Stimulated activated CD4-positive, alpha-beta T cell treated with anti-CD3 and anti-CD28 coated beads, Interleukin-4, amount 100 ng/mL, for 24 hours (primary cell): ENCODE measurements at places on chromosomes 7 and 10.

- no peak for DNase-seq
Observed at GRCh38 chr10:11564741-11565140, 46.7 kb downstream of the USP6NL start.

DNA sequence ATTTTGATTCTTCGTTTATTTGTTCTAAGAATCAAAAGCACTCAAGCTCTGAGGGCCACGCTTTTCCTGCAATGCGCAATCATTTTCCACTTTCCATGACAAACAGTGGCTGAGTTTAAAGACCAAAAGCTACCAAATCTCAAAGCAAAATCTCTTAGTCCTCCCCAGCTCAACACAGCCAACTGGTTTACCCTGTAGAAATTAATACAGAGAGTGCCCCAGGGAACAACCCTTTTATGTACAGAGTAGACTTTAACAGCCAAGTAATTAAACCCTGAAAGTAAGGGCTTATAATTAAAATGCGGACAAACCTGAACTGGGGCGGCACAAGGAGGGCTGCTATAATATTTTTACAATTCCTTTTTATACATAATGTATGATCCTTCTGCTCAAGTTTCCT, 53.2 kb downstream of the FAM53B start:
- no peak for DNase-seq

- no peak for DNase-seq
Observed at GRCh38 chr10:114179148-114179547, at the start of gene TDRD1. TDRD1 (plus strand) TSS chr10:114179353; CDS start chr10:114187832, 8,479 bp downstream.

DNA sequence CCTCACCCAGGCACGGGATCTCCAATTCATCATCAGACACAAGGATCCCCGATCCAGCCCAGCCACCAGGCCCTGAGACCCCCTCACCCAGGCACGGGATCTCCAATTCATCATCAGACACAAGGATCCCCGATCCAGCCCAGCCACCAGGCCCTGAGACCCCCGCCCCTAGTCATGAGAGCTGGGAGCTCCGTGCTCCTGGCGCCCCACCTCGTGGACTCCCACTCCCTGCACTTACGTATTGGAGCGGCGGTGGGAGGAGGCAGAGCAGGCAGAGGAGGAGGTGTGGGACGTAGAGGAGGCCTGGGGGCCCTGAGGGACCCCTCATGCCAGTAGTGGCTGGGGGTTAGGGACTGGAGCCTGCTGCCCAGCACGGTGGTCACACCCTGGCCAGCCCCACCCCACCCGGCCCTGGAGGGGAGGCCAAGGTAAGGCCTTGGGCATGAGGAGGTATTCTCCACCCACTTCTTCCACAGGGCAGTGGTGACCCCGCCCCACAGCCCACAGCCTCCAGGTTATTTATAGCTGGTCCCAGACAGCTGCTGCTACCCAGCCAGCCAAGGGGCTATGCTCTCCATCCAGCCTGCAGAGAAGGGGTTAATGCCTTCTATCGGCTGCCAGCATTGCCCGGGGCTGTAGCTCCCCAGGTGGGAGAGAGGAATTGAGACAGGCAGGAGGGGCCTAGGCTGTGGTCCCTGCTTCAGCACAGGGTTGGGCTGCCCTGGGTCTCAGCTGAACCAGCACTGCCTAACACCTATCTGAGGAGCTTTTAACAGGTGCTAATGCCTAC, 17.6 kb upstream of the CRHR2 start:
- DNase-seq: no peak

GRCh38 chr10:60336901-60337630, 52.6 kb downstream of the ANK3 start:
- DNase-seq: no peak

GRCh38 chr7:151440799-151441445, 981 bp upstream of the CRYGN start:
- no peak for DNase-seq

DNA sequence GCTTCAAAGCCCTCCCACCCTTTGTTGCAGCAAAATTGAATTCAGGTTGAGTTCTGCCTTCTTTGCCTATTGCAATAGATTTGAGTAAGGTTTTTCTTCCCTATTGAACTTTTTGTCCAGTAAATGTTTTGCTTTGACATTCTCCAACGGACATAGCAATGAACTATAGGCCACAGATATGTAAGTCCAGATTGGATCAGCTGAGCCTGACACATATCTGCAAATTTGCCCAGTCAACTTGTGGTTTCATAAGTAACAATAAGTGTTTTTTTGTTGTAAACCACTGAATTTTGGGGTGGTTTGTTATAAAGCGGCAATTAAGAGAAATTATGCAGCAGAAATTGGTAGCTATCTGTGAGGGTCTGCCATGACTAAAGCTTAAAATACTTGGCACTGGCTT, 332.1 kb upstream of the SORCS1 start:
- no peak for DNase-seq

DNA sequence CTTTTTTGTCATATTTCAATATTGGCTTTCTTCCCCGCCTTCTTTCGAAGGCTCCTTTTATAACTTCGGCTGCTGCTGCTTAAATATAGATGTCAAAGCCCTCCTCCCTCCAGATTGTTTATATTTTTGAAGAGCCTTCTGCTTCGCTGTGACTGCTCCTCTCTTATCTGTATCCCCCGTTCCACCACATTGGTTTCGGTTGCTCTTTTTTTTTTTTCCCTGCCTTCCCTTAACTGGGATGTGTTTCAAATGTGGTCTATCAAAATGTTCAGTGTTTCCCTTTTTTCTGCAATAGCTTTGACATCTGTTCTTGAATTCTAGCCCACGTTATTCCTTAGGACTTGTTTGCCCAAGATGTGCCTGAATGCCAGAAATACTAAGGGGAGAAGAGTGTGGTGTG, 96.4 kb downstream of the CUX1 start:
- no peak for DNase-seq

DNA sequence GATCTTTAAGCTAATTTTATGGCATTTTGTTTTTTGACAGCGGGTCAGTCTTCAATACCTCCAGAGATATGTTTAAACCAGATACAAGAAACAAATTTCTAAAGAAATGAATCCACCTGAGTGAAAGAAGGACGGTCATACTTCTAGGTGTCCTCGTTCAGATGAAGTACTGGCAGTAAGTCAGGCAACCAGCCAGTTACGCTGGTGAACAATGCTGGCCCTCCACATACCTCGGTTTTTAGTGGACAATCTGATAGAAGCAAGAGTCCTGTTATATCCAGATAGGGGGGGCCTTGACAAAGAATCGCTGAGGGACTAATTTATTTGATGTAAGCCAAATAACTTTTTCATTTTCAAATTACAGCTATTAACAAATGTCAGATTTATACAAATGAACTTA, 266.4 kb upstream of the KLF14 start:
- DNase-seq: no peak

GRCh38 chr7:155524018-155524556, 22.3 kb downstream of the CNPY1 start:
- no peak for DNase-seq

- DNase-seq: peak; percentile 47
Observed at GRCh38 chr10:73865459-73866442, 8.6 kb downstream of the CAMK2G start.

GRCh38 chr10:32951111-32951510, 6.9 kb downstream of the ITGB1 start:
- DNase-seq: no peak

- no peak for DNase-seq
Observed at GRCh38 chr7:50792342-50793119, 9.8 kb upstream of the GRB10 start.

DNA sequence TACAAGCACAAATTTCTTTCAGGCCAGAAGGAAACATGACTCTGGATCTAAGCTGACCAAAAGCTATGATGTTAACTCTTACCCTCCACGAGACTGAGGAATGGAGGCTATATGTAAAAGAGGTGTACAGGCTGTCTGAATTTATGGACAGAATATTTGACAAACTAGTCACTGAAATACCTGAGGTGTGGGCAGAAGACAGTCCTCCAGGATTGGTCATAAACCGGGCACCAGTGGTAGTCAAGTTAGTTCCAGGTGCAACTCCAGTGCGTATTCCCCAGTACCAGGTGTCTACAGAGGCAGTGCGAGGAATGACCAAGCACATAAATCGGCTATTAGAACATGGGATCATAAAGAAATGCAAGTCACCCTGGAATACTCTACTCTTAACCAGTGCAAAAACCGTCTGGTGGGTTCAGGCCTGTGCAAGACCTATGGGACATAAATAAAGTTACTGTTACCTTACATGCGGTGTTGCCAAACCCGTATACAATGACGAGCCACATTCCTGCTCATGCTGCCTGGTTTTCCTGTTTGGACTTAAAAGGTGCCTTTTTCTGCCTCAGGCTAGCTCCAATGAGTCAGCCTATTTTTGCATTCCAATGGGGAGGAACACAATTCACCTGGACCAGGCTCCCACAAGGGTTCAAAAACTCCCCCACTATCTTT, 6.7 kb upstream of the CYREN start:
- DNase-seq: no peak

- peak; percentile 52 for DNase-seq
Observed at GRCh38 chr10:43287056-43288007, 20.5 kb upstream of the RASGEF1A start.
